ENCODE measurements at places on chromosomes 11 and 22. TPM values are rescaled to one million over a fixed set of nuclear protein-coding genes. Genes with fewer than 3 reads are reported as not detected.

DNA sequence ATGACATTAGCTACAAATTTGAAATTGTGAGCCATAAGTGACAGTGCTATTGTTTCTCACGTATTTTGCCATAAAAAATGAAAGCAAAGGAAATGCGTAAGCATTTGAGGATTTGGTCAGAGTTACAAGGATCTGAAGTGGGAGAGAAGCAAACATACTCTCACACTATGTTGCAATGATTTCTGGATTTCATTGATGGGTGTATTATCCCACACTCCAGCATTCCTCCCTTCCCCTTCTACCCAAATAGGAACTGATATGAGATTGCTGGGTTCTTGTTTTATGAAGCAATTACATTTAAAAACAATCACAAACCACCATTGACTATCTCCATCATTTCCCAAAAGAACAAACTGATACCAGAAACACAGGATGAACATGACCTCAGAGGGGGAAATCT lies 314.0 kb upstream of the CTSC start:
- DNase-seq: no peak

DNA sequence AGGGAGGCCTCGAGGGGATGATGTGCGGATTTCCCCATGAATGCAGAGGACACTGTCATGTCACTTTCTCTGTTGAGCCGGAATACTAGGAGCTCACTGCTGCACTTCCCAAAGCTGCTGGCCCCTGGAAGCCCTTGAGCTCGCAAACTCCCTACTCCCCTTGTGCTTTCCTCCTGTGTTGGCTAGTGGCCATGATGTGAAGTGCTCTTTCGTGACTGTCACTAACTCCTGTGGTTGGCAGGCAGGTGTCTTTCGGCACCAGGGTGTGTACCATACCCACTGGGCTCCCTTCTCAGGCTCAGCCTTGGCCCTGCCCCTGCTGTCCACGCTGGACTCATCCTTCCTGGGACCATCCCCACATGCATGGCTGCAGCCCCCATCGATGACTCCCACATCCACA lies 86.2 kb downstream of the BTBD10 start:
- DNase-seq: no peak

The FREY1 gene
- 1.9 TPM for total RNA-seq

DNA sequence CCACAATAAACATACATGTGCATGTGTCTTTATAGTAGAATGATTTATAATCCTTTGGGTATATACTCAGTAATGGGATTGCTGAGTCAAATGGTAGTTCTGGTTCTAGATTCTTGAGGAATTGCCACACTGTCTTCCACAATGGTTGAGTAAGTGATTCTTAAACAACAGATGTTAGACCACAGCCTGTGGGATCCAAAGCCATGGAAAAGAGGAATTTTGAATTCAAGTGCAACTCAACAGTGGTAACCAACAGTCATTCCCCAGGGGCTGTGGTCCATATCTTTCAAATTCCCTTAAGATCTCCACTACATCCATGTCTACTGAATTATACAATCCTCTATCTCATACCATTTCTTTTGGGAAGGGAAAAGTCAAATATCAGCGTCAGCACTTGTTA lies 321.5 kb downstream of the LARGE1 start:
- DNase-seq: no peak

DNA sequence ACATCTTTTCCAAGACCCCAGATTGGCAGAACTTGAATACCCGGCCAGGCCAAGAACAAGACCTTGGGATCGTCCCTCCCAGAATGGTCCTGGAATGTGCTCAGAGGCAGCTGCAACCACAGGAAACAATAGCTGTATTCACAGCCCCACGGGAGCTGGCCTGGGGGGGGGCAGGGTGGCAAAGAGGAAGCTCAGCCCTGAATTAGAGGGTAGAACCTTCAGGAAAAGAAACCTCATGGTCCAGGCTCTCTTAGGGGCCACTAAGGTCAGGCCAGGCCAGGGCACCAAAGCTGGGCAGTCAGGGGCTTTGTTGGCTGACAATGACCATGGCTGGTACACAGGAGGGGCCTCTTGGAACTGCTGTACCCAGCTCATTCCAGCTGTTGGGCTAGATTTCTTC lies 17.3 kb downstream of the RPL27A start:
- no peak for DNase-seq

GRCh38 chr11:109422870-109423465 lies 978 bp downstream of the C11orf87 start:
- DNase-seq: no peak

GRCh38 chr11:72229925-72230763 lies 5.6 kb downstream of the INPPL1 start:
- no peak for DNase-seq

The ATXN10 gene
- total RNA-seq: 88.7 TPM

DNA sequence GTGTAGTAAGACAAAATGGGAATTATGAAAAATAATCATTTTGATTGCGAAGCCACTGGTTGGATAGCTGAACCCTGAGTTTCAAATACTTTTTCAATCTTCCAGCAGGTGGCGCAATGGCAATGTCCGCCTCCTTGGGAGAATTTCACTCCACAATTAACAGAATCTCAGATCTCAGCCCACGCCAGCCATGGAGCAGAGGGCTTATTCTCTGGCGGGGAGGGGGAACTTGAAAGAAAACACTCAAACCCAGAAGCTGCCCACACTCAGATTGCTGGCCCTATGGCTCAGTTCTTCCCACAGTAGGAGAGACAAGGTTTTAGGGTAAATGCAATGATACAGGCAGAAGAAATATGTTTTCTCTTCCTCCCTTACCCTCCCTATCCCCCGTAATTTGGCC lies 38.7 kb upstream of the RCN1 start:
- peak; percentile 63 for DNase-seq

The XKR3 gene
- 0.24 TPM for total RNA-seq

The OR9Q2 gene
- not detected for total RNA-seq

- no peak for DNase-seq
Measured at GRCh38 chr11:45100339-45100738, 46.1 kb upstream of the PRDM11 start.

The TBX10 gene
- total RNA-seq: not detected

The CCDC81 gene
- total RNA-seq: 0.44 TPM

GRCh38 chr22:17928391-17928790 lies 96.0 kb downstream of the MICAL3 start:
- no peak for DNase-seq

- DNase-seq: no peak
Measured at GRCh38 chr11:9038541-9038940, 34.7 kb upstream of the NRIP3 start.

DNA sequence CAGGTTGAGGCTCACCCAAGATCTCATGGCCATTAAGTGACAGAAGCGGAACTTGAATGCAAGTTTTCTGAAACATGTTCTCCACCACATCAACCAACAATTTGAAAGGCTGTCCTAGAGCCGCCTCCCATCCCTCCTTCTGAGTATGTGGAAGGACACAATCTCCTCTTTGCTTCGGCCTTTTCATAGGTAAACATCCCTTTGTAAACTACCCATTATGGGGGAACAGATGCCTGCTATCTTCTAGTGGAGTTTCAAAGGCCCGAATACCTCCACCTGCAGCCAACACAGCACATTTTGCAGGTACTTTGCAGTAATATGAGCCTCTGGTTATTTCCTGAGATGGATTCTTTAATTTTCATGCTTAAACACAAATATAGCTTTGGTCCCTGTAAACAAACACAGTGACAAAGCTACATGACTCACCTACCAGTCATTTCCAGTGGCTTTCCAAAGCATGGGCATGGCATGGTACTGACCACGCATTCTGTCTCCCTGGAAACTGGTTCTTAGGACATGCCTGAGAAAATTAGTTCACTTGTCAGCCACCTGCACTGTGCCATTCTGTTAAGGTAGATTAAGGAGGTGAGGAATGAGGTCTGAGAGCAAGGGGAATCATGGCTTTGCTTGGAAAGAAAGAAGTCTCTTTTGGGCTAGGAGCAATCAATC lies 60.2 kb downstream of the EHF start:
- DNase-seq: no peak

DNA sequence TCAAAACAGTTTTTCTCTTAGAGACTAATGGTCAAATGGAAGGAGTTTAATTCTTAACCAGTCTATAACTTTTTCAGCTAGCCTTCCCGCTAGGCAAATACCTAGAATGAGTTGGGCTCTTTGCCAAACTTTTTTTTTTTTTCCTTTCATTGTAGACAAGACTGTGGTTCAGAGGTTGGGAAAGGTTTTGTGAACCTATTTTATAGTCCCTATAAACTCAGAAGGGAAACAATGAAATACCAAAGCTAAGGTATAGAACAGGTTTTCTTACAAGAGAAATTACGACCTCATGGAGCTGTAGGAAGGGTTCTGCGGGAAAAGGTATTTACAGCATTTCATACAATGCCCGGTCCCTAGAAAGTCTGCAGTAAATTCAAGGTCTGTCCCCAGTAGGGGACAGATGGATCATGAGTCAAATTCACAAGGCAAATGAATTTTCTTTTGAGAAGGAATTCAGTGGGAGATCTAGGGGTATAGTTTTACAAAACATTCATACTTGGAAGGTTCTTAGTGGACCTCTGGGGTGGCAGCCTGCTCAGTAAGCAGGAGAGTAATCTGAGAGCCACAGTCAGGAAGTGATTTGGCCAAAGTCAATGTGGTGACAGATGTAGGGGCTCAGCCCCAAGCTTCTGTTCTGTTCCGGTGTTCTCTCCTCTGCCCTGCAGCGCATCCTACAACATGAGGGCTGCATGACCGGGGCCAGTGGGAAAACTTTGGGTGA lies 146.8 kb downstream of the DBX1 start:
- DNase-seq: no peak

- no peak for DNase-seq
Measured at GRCh38 chr11:116871248-116871647, 33.8 kb upstream of the APOA1 start.

The MUC15 gene
- total RNA-seq: not detected

The TENM4 gene
- total RNA-seq: 0.21 TPM

The PRRG4 gene
- 0.29 TPM for total RNA-seq

GRCh38 chr11:32635819-32636218 lies 52.2 kb downstream of the EIF3M start:
- DNase-seq: no peak

DNA sequence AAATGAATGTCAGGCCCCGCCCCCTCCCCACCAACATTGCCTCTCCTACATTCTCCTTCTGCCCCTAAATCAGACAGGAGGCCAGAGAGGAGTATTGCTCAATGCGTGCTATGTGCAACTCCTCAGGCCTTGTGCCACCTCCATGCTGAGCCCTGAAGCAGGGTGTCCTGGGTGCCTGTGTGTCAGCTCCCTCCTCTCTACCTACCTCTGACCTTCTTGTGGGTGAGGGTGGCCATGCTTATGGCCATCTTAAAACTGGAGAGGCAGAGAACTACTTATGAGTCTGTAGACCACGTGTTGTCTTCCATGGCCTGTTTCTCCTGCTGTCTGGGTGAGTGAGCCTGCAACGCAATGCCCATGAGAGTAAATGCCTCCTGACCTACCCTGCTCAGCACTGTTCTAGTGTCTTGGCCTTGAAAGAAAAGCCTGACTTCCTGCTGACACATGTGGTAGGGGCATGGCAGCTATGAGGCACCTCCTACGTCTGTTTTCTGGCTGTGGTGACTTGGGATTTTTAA lies 10.5 kb downstream of the MCAM start:
- peak; percentile 46 for DNase-seq

The SLC1A2 gene
- 0.09 TPM for total RNA-seq

DNA sequence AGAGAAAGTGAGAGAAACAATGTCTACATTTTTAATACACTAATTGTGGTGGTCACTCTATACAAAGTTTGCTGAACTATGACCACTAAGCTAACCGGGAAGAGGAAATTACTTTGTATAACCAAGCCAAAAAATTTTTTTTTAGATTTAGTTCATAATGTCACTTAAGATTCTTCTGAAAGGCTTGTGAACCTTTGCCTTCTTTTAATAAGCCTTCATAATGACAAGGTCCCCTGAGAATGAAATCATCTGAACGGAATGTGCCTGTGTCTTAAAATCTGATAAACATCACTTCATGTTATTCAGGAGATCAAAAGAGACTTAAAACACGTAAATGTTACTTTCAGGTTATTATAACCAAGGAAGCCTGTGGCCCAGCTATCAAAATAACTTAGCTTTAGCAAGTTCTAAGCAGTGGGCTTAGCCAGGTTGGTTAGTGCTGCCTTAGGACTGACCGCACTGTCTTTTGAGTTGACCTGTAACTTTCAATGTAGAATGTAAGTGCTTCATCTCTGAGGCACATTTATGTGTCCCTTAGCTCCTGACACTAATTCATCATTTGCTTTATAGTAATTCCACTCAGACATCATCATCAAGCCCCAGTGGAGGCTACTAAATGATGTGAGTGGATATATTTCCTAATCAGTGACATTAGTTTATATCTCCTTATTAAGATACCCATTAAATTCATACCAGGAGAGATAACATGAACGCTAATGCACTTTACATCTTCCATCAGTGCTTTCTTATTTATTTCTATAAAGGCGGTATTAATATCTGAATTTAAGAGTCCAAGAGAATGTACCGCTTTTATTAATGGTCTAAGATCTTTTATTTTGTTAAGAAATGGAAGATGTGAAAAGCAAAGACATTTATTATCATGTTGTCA lies 122.5 kb downstream of the WNT11 start:
- no peak for DNase-seq

The CATSPER1 gene
- total RNA-seq: 0.49 TPM

The NCAPH2 gene
- total RNA-seq: 141 TPM

DNA sequence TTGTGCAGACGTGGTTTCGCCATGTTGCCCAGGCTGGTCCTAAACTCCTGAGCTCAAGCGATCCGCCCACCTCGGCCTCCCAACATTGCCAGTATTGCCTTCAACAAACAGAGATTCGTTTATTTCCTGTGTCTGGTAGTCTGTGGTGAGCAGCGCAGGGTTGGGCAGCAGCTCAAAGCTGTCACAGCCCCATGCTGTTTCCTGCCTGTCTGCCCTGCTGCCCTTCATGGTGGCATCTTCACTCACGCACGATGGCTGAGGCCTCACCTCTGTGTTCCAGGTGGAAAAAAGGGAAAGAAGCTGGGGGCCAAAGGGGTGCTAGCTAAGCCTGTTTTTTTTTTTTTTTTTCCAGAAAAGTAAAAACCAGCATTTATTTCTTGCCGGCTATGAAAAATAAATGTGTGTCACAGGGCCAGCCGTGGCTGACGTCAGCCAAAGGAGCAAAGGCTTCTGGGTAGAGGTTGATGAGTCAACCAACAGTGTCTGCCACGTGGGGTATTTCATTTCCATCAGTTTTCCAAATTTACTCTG lies 28.8 kb downstream of the TBC1D22A start:
- DNase-seq: peak; percentile 69

GRCh38 chr22:28759861-28760560 lies 12.5 kb upstream of the CCDC117 start:
- DNase-seq: no peak

The DEFB131B gene
- total RNA-seq: not detected

DNA sequence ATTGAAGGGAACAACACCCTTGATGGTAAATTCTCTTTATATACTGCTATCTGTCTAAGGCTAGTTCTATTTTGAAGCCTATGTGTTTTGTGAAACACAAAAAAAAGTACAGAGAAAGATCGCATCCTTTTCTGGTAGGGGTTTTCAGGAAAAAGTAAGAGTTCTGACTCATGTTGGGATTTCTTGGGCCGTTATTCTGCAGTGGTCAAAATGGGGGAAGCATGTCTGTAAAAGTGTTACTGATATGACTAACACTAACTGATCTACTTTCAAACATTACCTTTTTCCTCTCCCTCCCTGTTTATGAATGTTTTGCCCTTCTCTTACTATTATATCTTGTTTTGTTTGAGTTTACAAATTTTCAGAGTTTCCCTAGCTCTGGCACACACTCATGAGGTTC lies 53.9 kb downstream of the CTNND1 start:
- no peak for DNase-seq

Measured in activated T-cell treated with anti-CD3 and anti-CD28 coated beads, Interleukin-2, amount 50 U/mL, for 72 hours (primary cell).